Eye (tissue), 1 donor: ENCODE measurements at places on chromosomes 12 and 14.
A peak's percentile ranks its signal among the peaks of the same experiment; 100 is the strongest.

GRCh38 chr12:94157981-94158411 lies 9.6 kb downstream of the PLXNC1 start:
- DNase-seq = no peak

DNA sequence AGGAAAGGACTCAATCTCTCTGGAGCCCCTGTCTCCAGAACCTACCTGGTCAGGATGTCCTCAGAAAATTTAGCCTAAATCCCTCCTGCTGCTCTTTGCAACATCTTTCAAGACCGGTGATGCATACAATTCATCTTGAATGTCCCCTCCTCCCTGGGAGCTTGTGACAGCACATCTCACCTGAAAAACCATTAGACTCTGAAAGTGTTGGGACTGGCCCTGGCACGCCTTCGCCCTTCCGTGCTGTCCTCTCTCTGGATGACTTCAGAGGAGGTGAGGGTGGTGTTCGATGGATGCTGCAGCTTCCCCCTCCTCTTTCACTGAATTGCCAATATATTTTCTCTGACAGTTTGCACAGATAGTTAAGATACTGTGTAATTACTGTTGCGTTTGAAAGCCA lies 90.9 kb upstream of the CISTR start:
- no peak for DNase-seq

DNA sequence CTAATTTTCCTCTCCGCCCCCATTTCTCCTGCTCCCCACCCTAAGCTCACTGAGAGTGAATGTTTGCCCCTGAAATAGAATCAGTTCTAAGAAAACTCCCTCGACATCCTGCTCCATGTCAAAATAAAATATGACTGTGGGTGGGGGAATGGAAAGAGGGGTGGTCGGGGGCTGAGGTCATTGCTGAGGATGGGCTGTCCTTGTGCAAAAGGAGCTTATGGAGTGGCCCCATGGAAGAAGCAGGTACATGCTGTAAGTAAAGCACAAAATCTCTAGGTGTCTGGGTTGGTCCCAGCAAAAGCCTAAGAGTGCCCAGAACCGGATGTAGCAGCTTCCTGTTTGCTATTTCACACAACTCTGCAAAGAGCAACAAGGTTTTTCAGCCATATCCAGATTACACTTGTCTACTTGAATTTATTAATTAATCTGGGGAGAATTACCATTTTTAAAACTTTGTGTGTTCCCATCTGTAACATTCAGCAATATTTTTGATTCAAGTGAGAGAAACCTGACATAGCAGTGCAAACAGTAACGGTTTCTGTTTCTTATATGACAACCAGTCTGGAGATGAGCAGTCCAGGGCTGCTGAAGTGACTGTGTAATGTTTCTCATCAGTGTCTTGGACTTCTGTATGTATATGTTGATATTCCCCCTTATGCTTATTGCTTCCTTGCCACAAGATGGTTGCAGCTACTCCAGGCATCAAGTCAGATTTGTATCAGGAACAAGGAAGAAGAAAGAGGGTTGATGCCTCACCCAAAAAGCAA lies 40.4 kb upstream of the GZMB start:
- no peak for DNase-seq

- DNase-seq = no peak
Measured at GRCh38 chr12:13183620-13184019, 12.9 kb upstream of the EMP1 start.

DNA sequence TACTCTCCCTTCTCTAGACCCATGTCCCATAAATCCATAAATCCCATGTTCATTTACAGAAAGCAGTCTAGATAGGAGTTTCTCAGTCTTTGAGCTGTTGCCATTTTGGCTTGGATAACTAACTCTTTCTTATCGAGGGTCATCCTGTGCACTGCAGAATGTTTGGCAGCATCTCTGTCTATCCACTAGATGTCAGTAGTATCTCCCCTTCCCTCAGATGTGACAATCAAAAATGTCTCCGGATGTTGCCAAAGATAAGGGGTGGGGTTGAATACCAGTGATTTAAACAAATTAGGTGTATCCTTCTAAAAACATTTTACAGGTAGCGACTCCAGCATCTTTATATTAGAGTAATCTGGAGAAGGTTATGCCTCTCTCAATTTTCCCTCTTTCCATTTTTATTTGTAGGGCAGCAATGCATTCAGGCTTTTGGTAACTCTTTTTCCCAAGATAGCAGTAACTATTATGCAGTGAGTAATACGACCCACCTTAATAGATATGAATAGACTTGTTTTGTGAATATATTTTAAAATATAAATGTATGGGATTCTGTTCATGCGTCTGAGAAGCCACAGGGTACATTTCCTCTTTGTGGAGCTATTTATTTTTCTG lies 100.7 kb downstream of the LRRK2 start:
- DNase-seq = peak; percentile 20

DNA sequence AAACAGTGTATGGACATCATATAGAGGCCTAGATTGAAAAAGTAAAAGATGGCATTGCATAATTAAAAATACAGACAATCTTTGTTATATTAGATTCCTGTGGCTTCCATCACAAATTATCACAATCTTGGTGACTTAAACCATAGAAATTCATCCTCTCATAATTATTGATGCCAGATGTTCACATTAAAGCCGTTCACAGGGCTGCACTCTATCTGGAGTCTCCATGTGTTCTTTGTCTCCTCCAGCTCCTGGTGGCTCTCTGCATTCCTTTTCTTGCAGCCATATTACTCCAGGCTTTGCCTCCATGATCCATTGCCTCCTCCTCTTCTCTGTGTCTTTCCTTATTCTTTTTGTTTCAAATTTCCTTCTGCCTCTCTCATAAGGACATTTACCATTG lies 875.7 kb upstream of the USP15 start:
- no peak for DNase-seq

GRCh38 chr12:14902465-14902864 lies 16.8 kb upstream of the MGP start:
- DNase-seq = no peak

GRCh38 chr12:111842556-111843396 lies 748 bp downstream of the MAPKAPK5 start:
- DNase-seq = no peak

GRCh38 chr12:57591782-57592325 lies 862 bp downstream of the PIP4K2C start:
- DNase-seq = no peak

DNA sequence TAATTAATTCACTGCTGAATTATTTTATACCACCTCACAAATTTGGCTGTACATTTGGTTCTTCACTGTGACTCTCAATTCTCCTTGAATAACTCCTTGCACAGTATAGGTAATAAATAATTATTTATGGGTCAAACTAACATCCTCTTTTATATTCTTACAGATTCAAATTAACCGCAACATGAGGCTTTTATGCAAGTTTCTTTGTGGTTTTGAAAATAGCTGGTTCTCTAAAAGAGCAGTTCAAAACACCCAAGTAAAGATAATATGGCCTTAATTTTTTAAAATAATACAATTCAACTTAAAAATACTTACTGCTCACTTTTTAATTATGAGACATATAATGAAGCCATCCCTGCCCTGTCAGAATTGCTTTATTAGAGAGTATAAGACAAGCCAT lies 12.9 kb upstream of the TRIM9 start:
- no peak for DNase-seq

DNA sequence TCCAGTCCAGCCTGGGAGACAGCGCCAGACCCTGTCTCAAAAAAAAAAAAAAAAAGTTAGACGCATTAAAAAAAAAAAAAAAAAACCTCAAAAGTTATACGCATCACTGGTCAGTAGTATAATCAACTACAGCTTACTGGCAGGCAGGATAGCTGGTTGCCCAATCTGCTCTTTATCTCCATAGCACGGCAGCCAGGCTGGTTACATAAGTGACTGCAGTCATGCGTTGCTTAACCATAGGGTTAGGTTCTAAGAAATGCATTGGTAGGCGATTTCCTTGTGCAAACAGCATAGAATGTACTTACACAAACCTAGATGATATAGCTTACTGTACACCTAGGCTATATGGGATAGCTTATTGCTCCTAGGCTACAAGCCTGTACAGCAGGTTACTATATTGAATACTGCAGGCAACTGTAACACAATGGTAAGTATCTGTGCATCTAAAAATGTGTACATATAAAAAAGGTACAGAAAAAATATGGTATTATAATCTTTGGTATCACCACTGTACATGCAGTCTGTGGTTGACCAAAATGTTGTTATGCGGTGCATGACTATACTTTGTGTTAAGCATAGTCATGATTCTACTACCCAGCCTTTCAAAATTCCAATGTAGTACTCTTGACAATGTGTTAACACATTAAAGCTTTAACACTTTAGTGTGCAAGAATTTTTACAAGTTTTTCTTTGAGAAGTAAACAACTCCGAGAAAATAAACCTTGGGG lies 8.1 kb downstream of the L2HGDH start:
- DNase-seq = no peak

DNA sequence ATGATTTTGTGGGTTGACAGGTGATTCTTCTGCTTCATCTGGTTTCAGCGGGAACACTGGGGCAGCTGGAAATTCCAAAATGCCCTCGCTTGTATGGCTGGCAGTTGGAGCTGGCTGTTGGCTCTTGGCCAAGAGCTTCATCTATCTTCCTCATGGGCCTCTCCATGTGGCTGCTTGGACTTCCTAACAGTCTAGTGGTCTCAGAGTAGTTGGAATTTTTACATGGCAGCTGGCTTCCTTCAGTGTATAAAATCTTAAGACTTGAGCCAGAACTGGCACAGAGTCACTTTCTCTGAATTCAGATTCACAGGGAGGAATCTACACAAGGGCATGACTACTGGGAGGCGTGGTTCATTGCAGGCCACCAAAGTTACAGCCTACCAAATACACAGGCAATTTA lies 204.9 kb upstream of the RMST start:
- DNase-seq = no peak

- no peak for DNase-seq
Measured at GRCh38 chr12:71840231-71840847, 780 bp downstream of the TBC1D15 start.

DNA sequence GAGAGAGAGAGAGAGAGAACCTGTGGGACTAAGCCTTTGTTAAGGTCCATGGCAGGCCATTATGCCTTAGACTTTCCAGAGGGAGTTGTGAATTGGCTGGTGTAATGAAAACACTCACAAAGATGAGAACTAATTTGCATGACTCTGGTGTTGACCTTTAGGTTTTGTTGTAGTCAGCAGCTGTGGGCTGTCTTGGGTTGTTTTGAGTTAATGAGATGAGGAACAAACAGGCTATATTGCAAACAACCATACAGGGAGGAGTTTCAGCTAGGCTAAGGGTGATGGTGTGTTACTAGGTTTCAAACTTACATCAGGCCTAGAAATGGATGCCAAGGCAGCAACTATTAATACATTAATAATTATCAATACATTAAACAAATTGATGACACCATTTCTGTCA lies 26.3 kb downstream of the ATXN7L3B start:
- no peak for DNase-seq

DNA sequence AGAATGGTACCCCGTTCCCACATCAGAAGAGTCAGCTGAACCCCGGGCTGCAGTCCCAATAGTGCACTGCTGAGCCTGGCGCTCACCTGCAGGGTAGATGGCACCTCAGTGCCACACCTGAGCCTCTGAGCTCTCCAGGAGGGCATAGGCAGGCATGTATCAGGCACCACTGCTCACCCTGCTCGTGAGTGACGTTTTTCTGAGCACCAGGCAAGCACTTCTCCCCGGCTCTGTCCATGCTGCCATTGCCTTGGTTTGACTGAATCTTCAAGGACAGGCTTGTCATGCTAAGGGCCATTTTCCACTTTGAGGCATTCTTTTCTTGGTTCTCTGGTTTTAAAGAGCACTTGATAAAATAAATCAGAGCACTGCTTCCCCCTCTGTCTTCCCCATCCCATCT lies 161.6 kb upstream of the PRMT8 start:
- no peak for DNase-seq

DNA sequence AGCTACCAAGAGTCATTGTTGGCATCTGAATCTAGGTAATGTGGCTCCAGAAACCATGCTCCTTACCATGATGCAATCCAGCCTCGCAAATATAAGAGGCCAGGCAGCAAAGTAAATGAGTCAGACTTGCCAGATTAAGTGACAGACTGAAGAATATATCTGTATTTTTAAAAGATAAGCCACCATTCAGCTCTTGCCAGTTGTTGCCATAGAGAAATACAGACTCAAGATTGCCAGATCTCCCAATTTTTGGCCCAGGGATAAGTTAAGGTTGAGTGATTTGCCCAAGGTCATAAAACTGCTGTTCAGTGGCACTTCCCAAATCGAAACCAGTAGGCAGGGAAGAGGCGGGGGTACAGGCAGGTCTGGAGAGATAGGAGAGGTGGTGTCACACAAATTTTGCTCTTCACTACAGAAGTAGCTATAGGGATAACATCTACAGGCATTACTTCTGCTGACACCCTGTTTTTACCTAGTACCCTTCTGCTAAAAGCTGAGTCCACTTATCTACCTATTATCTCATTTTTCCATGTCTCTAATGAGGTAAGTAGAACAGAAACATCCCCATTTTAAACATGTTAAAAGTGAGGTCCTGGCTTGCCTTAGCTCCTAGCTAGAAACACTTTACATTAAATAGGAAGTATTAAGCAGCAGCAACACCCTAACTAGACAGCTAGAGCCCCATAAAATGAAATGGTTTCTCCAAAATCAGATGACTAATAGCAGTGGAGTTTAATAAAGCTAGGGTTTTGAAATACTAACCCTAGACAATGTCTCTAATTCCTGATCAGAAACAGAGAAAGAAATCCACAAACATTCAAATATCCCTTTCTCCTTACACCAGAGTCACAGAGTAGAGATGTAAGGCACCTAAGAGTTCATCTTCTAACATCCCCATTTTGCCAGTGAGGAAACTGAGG lies 19.5 kb downstream of the DCAF5 start:
- no peak for DNase-seq

DNA sequence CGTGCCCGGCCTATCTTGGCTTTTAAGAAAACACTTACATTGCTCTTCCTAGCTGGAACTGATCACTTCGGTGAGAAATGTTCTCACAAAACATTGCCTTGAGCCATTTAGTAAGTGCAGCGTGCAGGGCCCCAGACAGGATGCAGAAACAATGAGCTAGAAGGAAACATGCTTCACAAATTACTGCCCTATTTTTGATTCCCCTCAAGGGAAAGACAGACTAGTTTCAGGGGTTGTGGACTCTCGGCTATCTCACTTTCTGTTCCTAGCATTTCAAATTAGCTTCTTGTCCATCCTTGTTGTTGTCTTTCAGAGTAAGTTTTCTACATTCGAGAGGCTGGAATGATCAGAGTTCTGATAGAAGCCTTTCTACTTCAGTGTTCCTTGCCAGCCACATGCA lies 21.6 kb downstream of the TGFB3 start:
- no peak for DNase-seq
